Amniotic stem cell (primary cell): ENCODE measurements at places on chromosomes 13 and 19.

DNA sequence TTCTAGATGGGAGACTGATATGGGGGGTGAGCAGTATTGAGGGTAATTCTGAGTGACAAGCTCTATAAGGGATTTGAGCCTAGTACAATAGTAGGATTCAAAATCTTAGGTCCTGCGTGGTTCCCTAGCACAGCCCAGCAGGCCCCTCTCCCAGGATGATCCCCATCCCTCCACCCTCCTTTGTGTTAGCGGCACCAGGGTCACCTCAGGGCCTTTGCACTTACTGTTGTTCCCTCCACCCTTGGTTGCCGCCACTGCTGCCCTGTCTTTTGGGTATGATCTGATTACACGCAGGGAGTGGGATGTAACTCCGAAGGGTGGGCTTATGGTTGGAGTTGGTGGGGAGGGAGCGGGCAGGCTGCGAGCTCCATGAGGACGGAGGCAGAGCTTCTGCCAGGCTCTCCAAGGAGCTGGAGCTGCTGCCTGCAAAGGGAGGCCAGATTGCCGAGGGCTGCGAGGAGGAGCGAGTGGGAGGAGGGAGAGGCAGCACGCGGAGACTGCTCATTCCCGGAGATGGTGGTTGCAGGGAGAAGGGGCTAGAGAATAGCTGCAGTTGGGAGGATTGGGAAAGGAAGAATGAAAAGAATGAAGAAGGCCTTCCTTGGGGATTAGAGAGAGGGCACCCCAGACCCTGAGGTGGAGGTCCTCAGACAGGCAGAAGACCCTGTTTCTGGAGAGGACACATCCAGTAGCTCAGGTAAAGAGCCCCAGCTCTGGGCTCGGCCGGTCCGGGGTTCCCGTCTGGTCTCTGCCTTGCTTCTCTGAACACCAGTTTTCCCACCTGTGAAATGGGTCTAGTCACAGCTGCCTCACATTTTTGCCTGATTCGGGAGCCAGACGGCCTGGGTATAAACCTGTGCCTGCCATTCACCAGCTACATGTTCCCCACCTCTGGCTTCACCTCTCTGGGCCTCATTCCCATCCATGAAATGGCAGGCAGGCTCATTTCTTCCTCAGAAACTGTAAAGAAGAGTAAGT is 5.2 kb downstream of the NACC1 start:
- no peak for DNase-seq

- no peak for DNase-seq
Observed at GRCh38 chr13:51822106-51822815, 18.3 kb upstream of the DHRS12 start.

DNA sequence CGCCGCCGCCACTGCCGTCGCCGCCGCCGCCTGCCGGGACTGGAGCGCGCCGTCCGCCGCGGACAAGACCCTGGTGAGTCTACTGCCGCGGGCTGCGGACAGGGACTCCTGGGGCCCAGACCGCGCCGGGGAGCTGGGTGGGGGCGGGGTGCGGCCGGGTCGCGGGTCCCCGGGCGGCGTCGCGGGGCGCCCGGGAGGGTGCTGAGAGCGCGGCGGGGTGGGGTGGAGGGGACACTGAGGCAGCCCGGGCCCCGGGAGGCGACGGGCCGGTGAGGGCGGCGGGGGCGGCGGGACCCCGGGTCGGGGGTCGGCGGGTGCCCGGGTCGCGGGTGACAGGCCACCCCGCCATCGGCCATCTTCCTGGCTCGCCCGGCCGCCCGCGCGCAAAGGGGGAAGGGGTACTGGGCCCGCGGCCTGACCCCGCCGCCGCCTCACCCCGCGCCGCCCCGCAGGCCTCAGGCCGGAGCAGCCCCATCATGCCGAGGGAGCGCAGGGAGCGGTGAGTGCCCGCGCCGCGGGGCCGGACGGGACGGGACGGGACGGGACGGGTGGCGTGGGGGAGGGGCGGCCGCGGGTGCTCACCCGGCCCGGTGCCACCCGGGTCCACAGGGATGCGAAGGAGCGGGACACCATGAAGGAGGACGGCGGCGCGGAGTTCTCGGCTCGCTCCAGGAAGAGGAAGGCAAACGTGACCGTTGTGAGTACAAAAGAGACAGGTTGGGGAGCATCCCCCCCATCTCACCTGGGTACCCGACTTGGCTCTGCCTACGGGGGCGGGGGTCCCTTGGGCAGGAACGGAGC is 489 bp downstream of the CCNE1 start:
- DNase-seq = no peak

- DNase-seq = no peak
Observed at GRCh38 chr19:56348289-56348877, 33.7 kb upstream of the ZSCAN5A start.

GRCh38 chr13:49064476-49064875 is 88.8 kb downstream of the FNDC3A start:
- no peak for DNase-seq

GRCh38 chr19:34480971-34481841 is at the start of gene WTIP:
Gene WTIP (plus strand): TSS chr19:34481758. CDS start chr19:34481975, 217 bp downstream.
- peak; percentile 80 for DNase-seq
